ENCODE measurements at places on chromosomes 2 and 18. TPM values are rescaled to one million over a fixed set of nuclear protein-coding genes. Genes with fewer than 3 reads are reported as not detected.

Gene C2orf81
- 3.9 TPM for total RNA-seq

Gene GAD1
- 12.5 TPM for total RNA-seq

Gene HRH4
- not detected for total RNA-seq

Gene DQX1
- total RNA-seq = 0.41 TPM

Gene GALNT5
- 0.08 TPM for total RNA-seq

Gene CREG2
- 0.21 TPM for total RNA-seq

Gene NT5C1B
- total RNA-seq = not detected

Gene GCG
- total RNA-seq = 0.31 TPM

Gene FEV
- not detected for total RNA-seq

Gene CXCR4
- 1.1 TPM for total RNA-seq

Gene IL1F10
- not detected for total RNA-seq

GRCh38 chr2:8478471-8478793 lies 203.4 kb upstream of the ID2 start:
- H3K4me1 ChIP-seq = no peaks in the 10 kb centered on the region
- no peak overlapping the region for H3K27ac ChIP-seq
- no peak overlapping the region for H3K4me3 ChIP-seq
- DNase-seq = no peak

- H3K36me3 ChIP-seq = no peaks in the 10 kb centered on the region
- no peak for DNase-seq
- H3K4me1 ChIP-seq = no peaks in the 10 kb centered on the region
Observed at GRCh38 chr18:40148960-40149359, 1806.1 kb upstream of the PIK3C3 start.

GRCh38 chr2:218569038-218569431 lies 396 bp downstream of the CNOT9 start:
- H3K4me3 ChIP-seq = peak overlapping the region; percentile 95
- no peaks in the 10 kb centered on the region for H3K27me3 ChIP-seq
- no peak for DNase-seq
- peaks cover 11% of the 10 kb centered on the region for H3K36me3 ChIP-seq
- peak overlapping the region; percentile 97 for H3K27ac ChIP-seq
- peaks cover 18% of the 10 kb centered on the region for H3K4me1 ChIP-seq

DNA sequence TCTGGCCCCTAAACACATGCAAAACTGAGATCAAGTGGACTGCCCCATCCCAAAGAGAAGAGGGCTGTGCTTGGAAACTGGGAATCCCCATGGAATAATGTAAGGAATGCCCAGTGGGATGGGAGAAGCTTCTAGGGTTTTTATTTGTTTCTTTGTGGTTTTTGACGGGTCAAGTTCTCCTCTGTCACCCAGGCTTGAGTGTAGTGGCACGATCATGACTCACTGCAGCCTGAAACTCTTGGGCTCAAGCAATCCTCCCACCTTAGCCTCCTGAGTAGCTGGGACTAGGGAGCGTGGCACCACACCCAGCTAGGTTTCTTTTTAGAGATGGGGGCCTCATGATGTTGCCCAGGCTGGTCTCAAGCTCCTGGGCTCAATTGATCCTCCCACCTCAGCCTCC lies 101.7 kb upstream of the ZSWIM2 start:
- H3K27ac ChIP-seq = no peak overlapping the region
- H3K4me3 ChIP-seq = no peak overlapping the region

DNA sequence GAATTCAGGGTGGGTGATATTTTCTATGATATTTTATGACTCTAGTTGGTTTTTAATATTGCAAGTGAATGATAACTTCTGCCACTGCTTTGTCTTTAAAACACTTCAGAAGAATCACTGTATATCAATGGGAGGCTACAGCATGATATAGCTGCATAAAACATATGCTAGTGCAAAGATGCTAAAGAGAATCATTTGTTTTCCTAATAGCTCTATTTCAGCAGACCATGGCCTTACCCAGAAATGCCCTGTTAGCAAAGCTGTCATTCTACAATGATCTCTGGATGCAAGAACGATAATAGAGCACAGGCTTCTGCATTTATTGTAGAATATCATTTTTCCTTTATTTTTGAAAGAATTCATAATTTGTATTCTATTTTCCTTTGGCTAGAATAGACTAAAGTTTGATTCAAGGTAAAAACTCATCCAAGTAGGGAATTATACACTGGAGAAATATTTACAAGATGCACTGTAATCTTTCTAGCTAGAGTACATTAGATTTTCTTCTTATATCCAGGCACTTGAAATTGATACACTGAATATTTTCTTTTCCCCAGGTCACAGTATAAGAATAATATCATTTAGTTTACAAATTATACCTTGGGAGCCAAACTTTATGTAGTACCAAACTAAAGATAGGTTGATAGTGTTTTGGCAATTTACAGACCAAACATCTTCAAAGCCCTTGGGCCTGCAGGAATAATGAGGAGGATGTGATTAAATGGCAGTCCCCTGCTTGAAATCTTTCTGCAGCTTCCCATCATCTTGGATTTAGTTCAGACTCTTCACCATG lies 252.6 kb upstream of the LINC00305 start:
- no peak overlapping the region for H3K27ac ChIP-seq
- no peak overlapping the region for H3K4me3 ChIP-seq
- no peaks in the 10 kb centered on the region for H3K4me1 ChIP-seq
- H3K27me3 ChIP-seq = no peaks in the 10 kb centered on the region
- DNase-seq = no peak

DNA sequence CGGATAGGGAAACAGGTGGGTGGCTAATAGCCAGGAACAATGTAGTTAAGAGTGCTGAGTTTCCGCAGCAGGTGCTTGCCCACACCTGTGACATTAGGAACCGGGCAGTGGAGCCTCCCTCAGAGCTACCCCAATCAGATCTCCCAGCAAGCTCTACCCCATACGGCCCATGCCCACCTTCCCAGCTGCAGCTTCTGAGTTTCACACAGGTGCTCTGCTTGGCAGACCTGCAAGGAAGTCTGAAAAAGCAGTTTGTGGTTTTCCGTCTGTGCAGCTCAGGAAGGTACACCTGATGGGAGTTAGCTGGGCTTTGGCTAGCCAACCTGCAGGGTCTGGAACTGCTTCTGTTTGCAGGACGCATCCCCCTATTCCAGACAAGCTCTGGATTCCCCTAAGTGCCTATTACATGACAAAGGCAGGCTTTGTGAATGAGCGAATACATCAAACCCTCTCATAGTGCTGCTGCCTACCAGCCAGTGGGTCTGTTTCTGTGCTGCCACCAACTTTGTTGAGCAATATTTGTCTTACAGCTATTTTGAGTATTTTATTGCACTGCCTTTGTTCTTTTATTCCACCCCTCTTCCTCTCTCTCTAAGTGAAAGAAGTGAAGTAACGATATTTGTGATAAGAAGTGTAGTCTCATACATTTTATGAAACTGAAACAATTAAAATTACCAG lies 24.7 kb upstream of the CEP68 start:
- H3K4me1 ChIP-seq = no peaks in the 10 kb centered on the region
- H3K27me3 ChIP-seq = no peaks in the 10 kb centered on the region
- no peak overlapping the region for H3K4me3 ChIP-seq
- DNase-seq = no peak
- no peak overlapping the region for H3K27ac ChIP-seq

- H3K4me1 ChIP-seq = no peaks in the 10 kb centered on the region
- no peak for DNase-seq
- H3K27me3 ChIP-seq = no peaks in the 10 kb centered on the region
- H3K36me3 ChIP-seq = no peaks in the 10 kb centered on the region
- H3K27ac ChIP-seq = no peak overlapping the region
Observed at GRCh38 chr2:16126517-16127275, 186.3 kb downstream of the MYCN start.

GRCh38 chr2:152560166-152560565 lies 157.1 kb downstream of the PRPF40A start:
- no peaks in the 10 kb centered on the region for H3K27me3 ChIP-seq
- no peak overlapping the region for H3K27ac ChIP-seq
- no peaks in the 10 kb centered on the region for H3K4me1 ChIP-seq
- H3K4me3 ChIP-seq = no peak overlapping the region
- no peaks in the 10 kb centered on the region for H3K36me3 ChIP-seq

DNA sequence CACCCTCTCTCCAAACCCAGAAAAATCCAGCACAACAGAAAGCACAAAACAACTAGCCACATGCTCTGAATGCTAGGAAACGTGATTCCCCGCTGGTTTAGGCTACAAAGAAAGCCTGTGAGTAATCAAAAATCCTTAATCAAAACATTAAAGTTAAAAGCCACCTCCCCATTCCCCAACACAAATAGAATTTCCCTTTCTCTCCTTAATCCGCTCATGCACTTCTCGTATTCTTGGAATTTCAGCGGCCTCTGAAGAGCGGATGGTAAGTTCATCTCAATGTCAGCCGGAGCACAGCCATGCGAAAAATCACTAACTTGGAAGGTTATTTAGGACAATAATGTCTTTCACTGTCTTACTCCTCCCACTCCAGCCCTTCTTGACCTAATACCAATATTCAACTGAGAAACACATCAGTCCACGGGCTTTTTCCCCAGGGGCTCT lies 126.7 kb downstream of the OSBPL1A start:
- H3K4me3 ChIP-seq = peak overlapping the region; percentile 92
- peak overlapping the region; percentile 79 for H3K27ac ChIP-seq
- no peak for DNase-seq
- no peaks in the 10 kb centered on the region for H3K36me3 ChIP-seq
- peaks cover 20% of the 10 kb centered on the region for H3K4me1 ChIP-seq
- no peaks in the 10 kb centered on the region for H3K27me3 ChIP-seq

- no peaks in the 10 kb centered on the region for H3K27me3 ChIP-seq
- H3K27ac ChIP-seq = no peak overlapping the region
- H3K4me1 ChIP-seq = no peaks in the 10 kb centered on the region
- H3K4me3 ChIP-seq = no peak overlapping the region
Observed at GRCh38 chr18:43422518-43422917, 145.2 kb upstream of the SYT4 start.

- H3K27me3 ChIP-seq = no peaks in the 10 kb centered on the region
- H3K27ac ChIP-seq = no peak overlapping the region
- peaks cover 6% of the 10 kb centered on the region for H3K36me3 ChIP-seq
- no peaks in the 10 kb centered on the region for H3K4me1 ChIP-seq
- no peak for DNase-seq
Observed at GRCh38 chr18:79697178-79697577, 17.6 kb downstream of the CTDP1 start.

DNA sequence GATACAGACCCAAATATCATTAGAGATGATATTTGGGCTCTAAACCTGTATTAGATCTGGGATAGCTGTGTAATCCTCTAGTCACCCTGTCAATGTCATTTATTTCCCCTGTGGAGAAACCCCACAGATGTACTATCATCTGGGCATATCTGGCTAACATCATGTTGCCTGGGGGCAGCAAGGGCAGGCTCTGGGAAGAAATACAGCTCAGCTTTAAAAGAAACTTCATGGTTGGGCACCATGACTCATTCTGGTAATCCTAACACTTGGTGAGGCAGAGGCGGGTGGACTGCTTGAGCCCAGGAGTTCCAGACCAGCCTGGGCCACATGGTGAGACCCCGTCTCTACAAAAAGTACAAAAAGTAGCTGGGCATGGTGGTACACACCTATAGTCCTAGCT lies 282.5 kb downstream of the SLC8A1 start:
- no peaks in the 10 kb centered on the region for H3K36me3 ChIP-seq
- no peak overlapping the region for H3K4me3 ChIP-seq
- DNase-seq = no peak
- H3K27me3 ChIP-seq = no peaks in the 10 kb centered on the region
- no peak overlapping the region for H3K27ac ChIP-seq

DNA sequence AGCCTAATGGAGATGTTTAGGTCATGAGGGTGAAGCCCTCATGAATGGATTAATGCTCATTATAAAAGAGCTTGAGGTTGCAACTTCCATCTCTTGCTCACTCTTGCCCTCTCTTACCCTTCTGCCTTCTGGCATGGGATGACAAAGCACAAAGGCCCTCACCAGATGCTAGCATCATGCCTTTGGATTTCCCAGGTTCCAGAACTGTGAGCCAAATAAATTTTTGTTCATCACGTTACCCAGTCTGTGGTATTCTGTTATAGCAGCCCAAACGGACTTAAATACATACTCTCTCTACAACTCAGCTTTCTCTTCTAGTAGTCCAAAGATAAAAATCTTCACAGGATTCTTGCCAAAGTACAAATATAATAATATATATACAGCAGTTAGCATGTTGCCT lies 75.8 kb downstream of the LNPK start:
- no peaks in the 10 kb centered on the region for H3K27me3 ChIP-seq
- no peak overlapping the region for H3K27ac ChIP-seq
- DNase-seq = no peak
- H3K36me3 ChIP-seq = no peaks in the 10 kb centered on the region

- DNase-seq = no peak
- H3K27me3 ChIP-seq = no peaks in the 10 kb centered on the region
- H3K27ac ChIP-seq = no peak overlapping the region
- no peaks in the 10 kb centered on the region for H3K4me1 ChIP-seq
- H3K36me3 ChIP-seq = peaks cover 23% of the 10 kb centered on the region
Observed at GRCh38 chr2:222598611-222599010, 57.3 kb downstream of the FARSB start.

GRCh38 chr2:29706171-29706720 lies 215.1 kb downstream of the ALK start:
- no peaks in the 10 kb centered on the region for H3K4me1 ChIP-seq
- no peak overlapping the region for H3K27ac ChIP-seq
- H3K4me3 ChIP-seq = no peak overlapping the region
- DNase-seq = no peak

- DNase-seq = no peak
- H3K4me1 ChIP-seq = no peaks in the 10 kb centered on the region
- peaks cover 17% of the 10 kb centered on the region for H3K27me3 ChIP-seq
- no peaks in the 10 kb centered on the region for H3K36me3 ChIP-seq
- H3K4me3 ChIP-seq = no peak overlapping the region
Observed at GRCh38 chr2:168336786-168337388, 89.5 kb upstream of the STK39 start.

GRCh38 chr2:176526995-176527901 lies 258.0 kb downstream of the MTX2 start:
- peaks cover 4% of the 10 kb centered on the region for H3K27me3 ChIP-seq
- H3K4me3 ChIP-seq = no peak overlapping the region
- H3K4me1 ChIP-seq = no peaks in the 10 kb centered on the region
- H3K36me3 ChIP-seq = no peaks in the 10 kb centered on the region
- DNase-seq = no peak

- H3K27ac ChIP-seq = no peak overlapping the region
- no peak overlapping the region for H3K4me3 ChIP-seq
- DNase-seq = no peak
- H3K36me3 ChIP-seq = no peaks in the 10 kb centered on the region
- no peaks in the 10 kb centered on the region for H3K27me3 ChIP-seq
Observed at GRCh38 chr2:18077704-18078103, 199.2 kb downstream of the KCNS3 start.

- H3K27ac ChIP-seq = no peak overlapping the region
- no peaks in the 10 kb centered on the region for H3K27me3 ChIP-seq
- no peaks in the 10 kb centered on the region for H3K4me1 ChIP-seq
- no peak for DNase-seq
- no peaks in the 10 kb centered on the region for H3K36me3 ChIP-seq
Observed at GRCh38 chr2:173550143-173550542, 195.5 kb downstream of the CDCA7 start.

All from Panc1 (cell line).